ENCODE measurements at places on chromosomes 2 and 18.
A peak's percentile ranks its signal among the peaks of the same experiment; 100 is the strongest.

- peak; percentile 78 for DNase-seq
These were observed 422.1 kb downstream of the PARD3B start for GRCh38 chr2:204967199-204967960.

DNA sequence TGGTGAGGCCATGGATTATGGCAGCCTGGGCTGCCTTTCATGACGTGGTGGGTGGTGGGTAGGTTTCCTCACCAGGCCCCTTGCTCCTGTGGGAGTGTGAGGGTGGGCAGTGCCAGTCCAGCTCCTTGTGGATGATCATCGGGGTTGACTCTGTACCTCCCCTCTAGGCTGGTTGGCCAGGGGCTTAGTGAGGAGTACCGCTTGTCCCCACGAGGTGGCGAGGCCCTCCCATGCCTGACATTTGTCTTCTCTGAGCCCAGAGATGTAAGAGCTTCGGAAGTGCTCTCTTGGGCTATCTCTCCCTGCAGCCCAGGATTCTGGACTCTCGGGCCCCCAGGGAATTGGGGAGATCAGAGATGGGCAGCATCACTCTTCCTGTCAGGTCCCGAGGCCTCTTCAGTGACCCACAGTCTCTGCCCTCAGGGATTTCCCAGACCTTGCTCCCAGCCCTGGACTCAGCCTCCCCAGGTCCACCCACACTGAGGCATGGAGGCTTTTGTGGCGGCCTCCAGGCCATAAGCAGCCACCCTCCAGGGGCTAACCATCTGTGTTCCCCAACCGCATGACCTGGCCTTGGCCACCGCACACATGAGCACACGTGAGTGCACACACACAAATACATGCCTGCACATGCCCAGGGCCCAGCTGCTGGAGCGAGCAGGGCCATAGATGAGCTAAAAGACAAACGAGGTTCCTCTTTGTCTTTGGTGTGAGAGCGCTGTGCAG is 6.5 kb downstream of the SPR start:
- DNase-seq, result peak; percentile 20

DNA sequence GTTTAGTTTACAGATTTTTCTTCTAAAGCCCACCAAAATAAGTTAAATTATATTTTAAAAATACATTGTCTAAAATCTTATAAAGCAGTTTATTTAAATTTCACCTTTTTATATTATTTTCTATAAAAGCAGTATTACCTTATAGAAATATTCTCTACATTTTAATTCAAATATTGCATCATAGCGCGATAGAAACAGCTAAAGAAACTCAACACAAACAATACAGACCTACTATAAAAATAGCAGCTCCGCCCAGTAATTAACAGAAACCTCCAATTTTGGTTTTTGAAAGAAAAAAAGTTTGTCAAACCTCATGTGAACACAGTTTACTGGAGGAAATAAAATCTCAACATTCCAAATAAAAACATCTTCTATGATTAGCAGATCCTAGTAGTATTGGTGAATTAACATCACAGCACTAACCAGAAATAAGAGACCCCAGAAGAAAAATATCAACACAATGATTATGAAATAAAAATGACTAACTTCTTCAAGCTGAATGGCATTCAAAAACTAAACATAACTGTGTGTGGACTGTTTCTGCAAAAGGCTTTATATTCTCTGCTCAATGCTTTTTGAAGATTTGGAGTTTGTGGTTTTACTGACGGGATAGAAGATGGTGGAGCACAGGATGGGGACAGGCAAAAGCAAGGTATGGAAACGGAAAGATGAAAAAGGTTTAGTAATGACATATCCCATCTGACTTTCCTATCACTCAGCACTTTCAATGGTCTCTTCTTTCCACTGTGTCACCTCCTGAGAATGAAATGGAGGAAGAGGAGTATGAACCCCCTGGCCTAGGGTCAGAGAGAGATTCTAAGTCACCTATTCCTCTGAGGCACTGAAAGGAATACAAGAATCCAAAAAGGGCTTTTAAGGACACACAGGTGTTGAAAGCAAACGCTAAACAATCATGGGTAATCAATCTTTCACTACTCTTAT is 17.5 kb downstream of the MAP4K3 start:
- DNase-seq, result no peak

- no peak for DNase-seq
These were observed 13.0 kb upstream of the KIF1A start for GRCh38 chr2:240832921-240833494.

- no peak for DNase-seq
These were observed 21.8 kb upstream of the RAB27B start for GRCh38 chr18:54806526-54806925.

GRCh38 chr2:40457837-40458236 is 5.9 kb upstream of the SLC8A1 start:
- no peak for DNase-seq

GRCh38 chr18:29154758-29155725 is 978.1 kb upstream of the CDH2 start:
- DNase-seq, result no peak

DNA sequence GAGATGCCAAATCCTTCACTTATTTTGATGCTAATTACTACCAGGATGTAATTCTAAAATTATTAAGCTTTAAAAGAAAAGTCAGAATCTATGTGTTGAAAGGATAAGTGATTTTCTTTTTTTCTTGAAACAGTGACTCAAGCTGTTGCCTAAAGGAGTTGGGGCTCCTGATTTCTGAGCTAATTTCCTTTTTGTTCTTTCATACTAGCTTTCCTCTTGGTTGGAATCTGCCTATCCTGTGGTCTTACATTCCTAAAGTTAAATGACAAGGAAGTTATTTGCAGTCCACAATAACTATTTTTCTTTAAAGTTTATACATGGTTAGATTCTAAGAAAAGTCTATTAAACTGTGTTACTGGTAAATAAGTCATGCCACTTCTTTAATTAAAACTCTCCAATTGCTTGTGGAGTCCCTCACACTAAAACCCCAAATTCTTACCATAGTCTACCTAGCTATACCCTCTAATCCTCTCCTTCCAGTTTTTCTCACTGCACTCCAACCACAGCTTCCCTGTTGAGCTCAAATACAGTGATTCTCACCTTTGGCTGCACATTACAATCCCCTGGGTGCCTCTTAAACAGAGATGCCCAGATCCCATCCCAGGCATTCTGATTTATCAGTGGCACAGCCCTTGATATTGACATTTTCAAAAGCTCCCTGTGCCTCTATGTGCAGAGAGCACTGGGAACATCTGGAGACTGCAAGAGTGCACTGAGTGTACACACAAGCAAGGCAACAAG is 63.3 kb upstream of the EFEMP1 start:
- DNase-seq, result no peak

DNA sequence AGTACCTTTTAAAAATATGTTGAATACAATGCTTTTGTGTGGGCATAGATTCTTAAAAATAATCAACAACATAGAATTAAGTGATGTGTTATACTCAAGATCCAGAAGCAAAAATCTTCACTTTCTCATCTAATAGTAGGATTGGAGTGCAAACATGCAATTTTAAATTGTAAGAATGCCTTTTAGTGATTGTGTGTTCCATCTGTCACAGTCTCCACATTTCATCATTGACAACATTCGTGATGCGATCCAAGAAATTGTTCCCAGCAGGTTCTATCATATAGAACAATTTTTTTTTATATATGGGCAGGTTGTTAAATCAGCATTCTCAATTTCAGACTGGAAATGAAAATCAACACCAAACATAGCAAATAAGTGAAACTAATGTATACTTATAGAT is 1671.8 kb upstream of the SLC39A10 start:
- no peak for DNase-seq

DNA sequence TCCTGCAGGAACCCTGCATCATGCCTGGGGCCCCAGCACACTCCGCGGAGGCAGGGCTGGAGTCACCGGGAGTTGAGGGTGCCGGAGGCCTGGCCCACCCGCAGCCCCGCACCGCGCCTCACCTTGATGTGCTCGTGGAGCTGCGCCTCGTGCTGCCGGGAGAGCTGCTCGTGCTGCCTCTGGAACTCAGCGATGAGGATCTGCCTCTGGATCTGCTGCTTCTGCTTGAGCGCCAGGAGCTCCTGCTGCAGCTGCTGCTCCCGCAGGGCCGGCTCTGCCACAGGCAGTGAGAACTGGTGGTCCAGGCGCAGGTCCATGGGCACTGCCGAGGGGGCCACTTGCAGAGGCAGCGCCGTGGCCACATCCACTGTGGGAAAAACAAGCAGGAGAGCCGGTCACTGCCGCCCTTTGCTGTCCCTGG is 211.1 kb downstream of the HDAC4 start:
- no peak for DNase-seq

DNA sequence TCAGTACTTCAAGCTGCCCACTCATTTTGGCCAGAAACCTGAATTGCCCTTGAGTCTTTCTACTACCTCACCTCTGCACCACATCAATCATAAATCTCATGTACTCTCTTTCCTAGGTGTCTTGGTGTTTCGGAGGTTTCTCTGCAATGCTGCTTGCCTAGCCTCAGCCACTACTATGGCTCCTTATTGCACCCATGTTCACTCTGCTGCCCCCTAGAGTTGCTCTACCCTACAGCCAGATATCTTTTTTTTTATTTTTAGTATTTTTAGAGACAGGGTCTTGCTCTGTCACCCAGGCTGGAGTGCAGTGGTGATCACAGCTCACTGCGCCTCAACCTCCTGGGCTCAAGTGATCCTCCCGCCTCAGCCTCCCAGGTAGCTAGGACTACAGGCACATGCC is 413.0 kb downstream of the PTPRM start:
- DNase-seq, result no peak

- DNase-seq, result no peak
These were observed 154.0 kb upstream of the NFATC1 start for GRCh38 chr18:79241755-79242154.

DNA sequence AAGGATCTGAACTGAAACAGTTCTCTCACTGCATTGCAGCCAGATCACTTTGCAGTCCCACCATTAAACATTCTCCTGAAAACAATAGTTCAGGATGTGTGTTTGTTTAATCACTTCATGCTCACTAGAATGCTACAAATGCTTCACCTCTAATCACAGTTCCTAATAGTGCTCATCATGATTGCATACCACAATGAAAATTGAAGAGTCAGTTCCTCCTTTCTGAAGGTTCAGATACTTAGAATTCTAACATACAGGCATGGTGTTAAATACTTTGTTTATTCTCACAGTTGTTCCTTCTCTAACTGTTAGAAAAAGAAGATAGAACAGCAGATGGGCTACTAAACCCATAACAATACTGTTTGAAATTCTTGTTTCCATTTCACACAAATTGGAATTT is 622.3 kb upstream of the ACVR2A start:
- DNase-seq, result no peak

DNA sequence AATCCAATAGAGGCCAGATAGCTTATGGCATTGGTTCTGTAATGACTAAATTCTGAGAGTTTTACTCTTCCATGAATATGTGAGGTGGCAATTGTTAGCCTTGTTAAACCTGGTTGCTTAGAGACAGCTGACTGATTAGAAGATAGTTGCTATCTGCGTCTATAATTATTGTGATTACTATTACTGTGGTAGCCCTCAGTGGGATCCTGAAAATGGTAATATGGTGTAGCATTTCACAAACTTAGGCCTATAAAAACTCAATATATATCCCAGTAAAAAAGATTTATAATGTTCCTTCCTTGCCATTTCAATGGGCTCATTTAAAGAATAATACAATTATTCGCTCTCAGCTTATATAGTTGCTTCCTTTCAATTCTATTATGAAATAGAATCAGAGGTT is 405.8 kb upstream of the CDH2 start:
- DNase-seq, result no peak

GRCh38 chr2:150802635-150803034 is 315.2 kb upstream of the RND3 start:
- no peak for DNase-seq

DNA sequence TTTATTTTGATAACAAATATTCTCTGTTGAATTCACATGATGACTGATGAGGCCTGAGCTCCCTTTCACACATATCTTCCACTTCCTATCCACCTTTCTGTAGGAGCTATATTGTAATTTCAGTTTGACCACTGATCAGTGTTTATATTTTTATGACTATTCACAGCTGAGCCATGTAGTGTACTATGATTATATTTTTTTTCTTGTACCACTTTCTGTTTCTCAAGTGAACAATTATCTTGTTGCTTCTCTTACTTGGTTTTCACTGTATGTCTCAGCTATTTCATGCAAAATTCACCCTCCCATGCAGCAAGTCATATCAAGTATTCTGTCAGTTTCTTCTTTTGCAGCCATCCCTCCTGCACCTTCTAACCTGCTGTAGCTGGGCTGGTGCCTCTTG is 78.4 kb downstream of the TMEM247 start:
- DNase-seq, result no peak

GRCh38 chr2:119608553-119608952 is 64.3 kb downstream of the CFAP221 start:
- DNase-seq, result no peak

GRCh38 chr18:8529609-8530008 is 79.6 kb upstream of the RAB12 start:
- no peak for DNase-seq

- DNase-seq, result no peak
These were observed 80.2 kb upstream of the NEUROD1 start for GRCh38 chr2:181760521-181760920.

- DNase-seq, result no peak
These were observed 514.9 kb downstream of the SUCLG1 start for GRCh38 chr2:83944191-83944590.

GRCh38 chr2:128506534-128506933 is 187.9 kb upstream of the HS6ST1 start:
- DNase-seq, result no peak

DNA sequence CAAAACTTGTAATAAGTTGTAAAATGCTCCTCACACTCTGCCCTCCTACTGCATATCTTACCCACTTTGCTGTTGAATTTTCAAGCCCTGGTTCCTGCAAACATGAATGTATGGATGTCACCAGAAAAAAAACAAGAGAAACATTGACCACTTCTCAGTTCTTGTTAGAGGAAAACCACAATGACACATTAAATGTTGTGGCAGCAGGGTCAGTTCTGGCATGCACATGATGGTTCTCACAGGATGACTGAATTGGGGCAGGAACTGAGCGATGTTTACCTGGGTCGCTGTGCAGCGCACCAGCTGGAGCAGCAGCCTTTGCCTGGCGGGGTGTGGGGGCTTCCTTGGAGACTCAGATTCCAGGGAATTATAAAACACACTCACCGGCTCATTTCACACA is 14.0 kb upstream of the PRKCE start:
- no peak for DNase-seq

GRCh38 chr2:77519888-77520506 is 2.2 kb downstream of the LRRTM4 start:
- DNase-seq, result no peak

- no peak for DNase-seq
These were observed 28.2 kb upstream of the TAF1B start for GRCh38 chr2:9815076-9815475.

- DNase-seq, result no peak
These were observed 1.5 kb downstream of the AP1S3 start for GRCh38 chr2:223835701-223836532.

DNA sequence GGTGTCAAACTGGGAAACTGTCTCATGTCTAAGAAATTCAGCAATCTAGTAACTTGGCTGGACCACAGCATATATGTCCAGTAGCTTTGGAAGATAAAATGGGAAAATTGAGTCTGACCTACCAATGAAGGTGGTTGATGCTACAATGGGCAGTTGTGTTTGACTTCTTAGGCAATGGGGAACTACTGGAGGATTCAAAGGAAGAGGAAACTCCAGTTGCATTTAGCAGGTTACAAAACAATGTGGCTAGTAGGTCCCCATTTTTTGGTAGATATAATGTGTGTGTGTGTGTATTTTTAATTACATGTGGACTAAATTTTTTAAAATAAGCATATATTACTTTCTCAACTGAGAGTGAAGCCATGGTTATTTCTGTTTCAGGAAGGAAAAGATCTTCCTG is 427.7 kb downstream of the NBAS start:
- no peak for DNase-seq
